Activated gamma-delta T cell treated with Interleukin-2 at 50 U/mL for 16 hours (primary cell): ENCODE measurements at places on chromosomes 13 and 19.

DNA sequence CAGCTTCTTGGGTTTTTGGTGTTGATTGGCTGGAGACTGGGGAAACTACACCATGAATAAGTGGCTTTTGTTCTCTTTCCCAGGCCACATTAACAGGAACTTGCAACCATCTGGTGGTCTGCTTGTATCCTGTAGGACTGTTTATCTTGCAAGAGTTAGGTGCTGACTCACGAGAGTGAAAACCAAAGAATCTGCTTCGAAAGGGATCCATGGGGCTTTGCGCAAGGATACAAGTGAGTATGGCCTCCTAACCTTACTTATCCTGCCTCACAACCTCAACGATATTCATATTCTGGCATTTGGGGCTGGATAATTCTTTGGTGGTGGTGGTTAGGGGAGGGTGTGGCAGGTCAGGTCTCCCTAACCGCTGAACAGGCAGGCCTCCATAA lies 4.7 kb upstream of the SIGLECL1 start:
- no peak for DNase-seq

DNA sequence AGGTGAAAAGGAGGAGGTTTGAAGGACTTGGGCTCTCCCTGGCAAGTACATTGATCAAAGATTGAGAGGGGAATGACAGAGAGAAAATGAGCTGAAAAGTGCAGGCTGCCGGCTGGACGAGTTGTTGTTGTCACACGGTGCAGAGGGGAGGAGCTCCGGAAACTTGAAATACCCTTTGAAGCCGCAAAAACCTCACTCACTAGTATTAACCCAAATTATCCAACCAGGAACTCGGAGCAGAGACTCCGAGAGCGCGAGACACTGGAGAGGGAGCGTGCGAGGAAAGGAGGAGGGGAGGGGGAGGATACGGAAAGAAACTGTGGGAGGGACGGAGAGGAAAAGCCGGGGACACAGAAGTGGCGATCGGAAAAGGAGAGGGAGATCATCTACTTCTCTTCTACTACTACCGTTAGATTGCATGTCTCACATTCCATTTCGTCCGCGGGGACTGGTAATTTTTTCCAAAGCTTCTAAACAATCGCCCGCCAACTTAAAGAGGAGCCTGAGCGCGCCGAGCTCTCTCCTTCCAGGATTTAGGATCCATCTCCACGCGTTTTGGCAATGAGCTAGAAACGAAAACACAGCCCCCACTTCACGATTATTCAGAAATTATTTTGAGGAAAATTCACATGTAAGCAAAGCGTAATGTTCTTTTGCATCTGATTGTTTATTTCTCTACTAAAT lies at the start of gene DACH1:
Gene DACH1, minus strand, starts transcription at position 74 of the 684 bp plus-strand sequence.
- no peak for DNase-seq

DNA sequence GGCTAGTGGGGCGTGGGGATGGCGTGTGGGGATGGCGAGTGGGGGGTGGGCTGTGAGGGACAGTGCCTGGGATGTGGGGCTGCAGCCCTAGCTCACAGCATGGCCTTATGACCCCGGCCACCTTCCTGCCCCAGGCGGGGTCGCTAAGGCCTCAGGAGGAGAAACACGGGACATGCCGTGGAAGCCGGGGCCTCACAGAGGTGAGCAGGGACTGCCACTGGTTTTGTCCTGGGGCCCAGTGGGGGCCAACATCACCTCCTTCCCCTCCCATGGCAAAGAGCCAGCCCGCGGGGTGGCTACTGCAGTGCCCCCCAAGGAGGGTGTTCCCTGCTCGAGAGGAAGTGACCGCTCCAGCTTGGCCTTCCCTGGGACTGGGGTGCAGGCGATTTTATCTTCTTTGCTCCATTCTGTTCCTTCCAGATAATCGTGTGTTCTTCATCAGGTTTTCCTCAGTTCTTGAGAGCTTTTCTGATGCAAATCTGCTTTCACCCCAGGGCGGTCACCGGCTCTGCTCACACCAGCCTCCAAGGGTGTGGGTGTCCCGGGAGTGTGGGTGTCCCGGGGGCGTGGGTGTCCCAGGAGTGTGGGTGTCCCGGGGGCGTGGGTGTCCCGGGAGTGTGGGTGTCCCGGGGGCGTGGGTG lies 1.2 kb downstream of the F7 start:
- no peak for DNase-seq

DNA sequence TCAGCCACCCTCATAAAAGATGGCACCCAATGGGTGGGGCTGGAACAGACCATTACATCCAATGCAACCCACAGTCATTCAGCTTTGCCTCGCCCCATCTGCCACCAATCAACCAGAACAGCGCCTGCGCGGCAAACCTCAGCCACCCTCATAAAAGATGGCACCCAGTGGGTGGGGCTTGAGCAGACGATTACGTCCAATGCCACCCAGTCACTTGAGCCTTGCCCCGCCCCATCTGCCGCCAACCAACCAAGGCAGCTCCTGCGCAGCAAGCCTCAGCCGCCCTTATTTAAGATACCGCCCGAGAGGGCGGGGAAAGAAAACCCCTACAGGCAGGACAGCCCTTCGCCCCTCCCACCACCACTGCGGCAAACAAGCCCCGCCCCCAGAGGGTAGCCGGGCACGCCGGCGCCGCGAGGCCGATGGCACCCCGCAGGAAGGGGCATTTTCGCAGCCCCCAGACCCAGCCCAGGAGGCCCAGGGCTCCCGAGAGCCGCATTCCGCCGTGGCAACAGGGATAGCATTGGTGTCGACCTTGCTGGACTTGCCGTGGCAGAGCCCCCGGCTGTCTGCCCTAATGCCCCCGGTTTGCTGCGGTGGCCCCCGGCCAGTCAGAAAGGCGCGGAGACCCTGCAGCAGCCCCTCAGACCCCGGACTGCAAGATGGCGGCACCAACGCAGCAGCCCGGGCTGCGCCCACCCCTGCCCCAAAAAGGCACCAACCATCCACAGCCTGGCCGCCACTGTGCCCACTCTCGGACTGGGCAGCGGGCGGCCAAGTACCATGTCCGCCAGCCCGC lies 675 bp downstream of the PEG3 start:
- DNase-seq = no peak

GRCh38 chr13:46831588-46832194 lies 34.7 kb upstream of the ESD start:
- DNase-seq = peak; percentile 12

GRCh38 chr19:14985133-14985532 lies 5.5 kb upstream of the SLC1A6 start:
- DNase-seq = no peak

- no peak for DNase-seq
Observed at GRCh38 chr19:28021259-28022185, 1191.4 kb downstream of the UQCRFS1 start.

DNA sequence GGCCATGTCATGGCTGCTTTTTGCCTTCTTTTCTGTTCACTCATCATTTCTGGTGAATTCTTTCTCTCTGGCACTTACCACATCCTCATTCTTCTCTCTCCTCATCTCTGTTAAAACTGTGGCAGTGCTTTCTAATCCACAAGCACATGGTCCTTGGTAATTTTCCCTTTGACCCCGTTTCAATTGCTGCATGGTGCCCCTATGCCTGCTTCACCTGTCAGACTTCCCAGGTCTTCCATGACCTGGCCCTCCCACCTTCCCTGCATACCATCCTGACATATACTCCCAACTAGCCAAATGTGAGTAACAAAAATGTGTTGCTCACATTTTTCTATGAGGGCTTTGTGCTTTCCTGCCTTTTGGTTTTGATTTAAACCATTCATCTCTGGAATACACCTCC lies 286.5 kb downstream of the MTUS2 start:
- no peak for DNase-seq

DNA sequence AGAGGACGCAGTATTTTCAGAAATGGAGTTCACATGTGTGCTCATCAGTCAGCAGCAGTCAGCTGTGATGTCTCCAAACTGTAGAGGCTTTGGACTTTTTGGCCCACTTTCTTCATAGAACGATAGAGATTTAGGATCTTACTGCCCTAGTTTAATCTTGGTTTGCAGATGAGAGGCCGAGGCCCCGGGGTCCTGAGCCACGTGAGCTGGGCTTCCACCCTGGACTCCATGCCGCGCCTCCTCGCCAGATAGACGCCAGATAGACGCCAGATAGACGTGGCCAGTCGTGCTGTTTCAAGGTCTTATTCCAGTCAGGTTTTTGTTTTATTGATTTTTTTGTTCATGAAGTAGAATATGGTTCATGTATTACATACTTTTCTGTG lies 11.7 kb upstream of the MCF2L start:
- DNase-seq = no peak

- DNase-seq = no peak
Observed at GRCh38 chr13:43694146-43694664, 92.6 kb downstream of the ENOX1 start.

- DNase-seq = no peak
Observed at GRCh38 chr19:49336482-49337266, 1.5 kb downstream of the CD37 start.

GRCh38 chr19:48353677-48354076 lies 10.1 kb downstream of the TMEM143 start:
- no peak for DNase-seq

GRCh38 chr13:20451397-20451796 lies 74.3 kb downstream of the CRYL1 start:
- no peak for DNase-seq
